ENCODE measurements at places on chromosomes 16 and 17.

GRCh38 chr16:28537964-28538732 is 626 bp downstream of the NUPR1 start:
- DNase-seq = no peak

GRCh38 chr17:15256689-15257088 is 8.4 kb downstream of the PMP22 start:
- no peak for DNase-seq

DNA sequence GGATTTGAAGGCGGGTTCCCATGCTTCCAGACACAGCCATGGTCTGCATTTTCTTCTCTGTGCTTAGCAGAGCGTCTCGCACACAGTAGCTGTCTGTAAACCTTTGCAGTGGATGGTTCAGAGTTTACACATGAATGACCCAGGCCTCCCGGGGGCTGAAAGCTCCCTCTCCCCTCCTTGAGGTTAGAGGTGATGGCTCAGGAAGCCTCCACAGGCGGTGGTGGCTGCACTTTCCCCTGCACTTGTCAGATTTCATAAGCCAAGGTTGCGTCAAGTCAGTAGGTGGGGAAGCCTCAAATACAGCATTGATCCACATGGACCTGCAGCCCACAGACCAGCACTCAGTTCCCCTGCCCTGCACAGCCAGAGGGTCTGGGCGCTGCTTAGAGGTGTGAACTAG is 211.9 kb downstream of the KATNIP start:
- DNase-seq = no peak

- no peak for DNase-seq
Measured at GRCh38 chr16:69306031-69306430, 5.1 kb upstream of the VPS4A start.

- no peak for DNase-seq
Measured at GRCh38 chr17:16888413-16889087, 83.4 kb downstream of the TNFRSF13B start.

GRCh38 chr17:47299239-47299910 is 24.4 kb upstream of the EFCAB13 start:
- no peak for DNase-seq

DNA sequence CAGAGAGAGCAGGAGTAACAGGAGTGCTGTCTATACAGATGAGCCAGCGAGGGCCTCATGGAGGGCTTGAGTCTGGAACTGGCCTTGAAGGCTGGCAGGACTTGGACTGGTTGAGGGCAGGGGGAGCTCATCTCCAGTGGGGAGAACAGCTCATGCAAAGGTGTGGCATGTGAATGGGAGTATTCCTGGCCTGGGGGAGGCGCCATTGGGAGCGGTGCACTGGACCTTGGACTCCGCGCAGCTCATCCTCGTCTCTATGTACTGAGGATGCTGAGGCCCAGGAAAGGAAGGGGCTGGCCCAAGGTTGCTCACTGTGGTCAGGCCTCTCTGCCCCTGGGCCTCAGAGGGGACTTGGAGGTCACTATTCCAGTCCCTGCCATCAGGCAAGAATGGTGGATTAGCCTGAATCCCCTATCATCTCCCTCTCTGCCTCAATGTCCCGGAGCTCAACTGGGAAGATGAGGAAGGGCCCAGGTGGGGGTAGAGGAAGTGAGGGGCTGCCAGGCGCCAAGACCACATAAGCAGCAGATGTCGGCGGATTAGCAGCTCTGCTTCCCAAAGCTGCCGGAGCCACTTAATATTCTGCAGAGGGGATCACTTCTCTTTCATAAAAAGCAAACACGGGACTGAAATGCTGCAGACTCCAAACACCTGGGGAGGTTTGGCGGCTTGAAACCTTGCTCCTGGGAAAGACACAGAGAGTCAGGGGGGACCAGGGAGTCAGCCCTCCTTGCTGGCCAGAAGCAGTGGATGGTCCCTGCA is 88.9 kb downstream of the SDK2 start:
- no peak for DNase-seq

- DNase-seq = no peak
Measured at GRCh38 chr17:55463600-55463999, 42.0 kb upstream of the MMD start.

- DNase-seq = no peak
Measured at GRCh38 chr17:13702266-13702665, 100.5 kb upstream of the HS3ST3A1 start.

DNA sequence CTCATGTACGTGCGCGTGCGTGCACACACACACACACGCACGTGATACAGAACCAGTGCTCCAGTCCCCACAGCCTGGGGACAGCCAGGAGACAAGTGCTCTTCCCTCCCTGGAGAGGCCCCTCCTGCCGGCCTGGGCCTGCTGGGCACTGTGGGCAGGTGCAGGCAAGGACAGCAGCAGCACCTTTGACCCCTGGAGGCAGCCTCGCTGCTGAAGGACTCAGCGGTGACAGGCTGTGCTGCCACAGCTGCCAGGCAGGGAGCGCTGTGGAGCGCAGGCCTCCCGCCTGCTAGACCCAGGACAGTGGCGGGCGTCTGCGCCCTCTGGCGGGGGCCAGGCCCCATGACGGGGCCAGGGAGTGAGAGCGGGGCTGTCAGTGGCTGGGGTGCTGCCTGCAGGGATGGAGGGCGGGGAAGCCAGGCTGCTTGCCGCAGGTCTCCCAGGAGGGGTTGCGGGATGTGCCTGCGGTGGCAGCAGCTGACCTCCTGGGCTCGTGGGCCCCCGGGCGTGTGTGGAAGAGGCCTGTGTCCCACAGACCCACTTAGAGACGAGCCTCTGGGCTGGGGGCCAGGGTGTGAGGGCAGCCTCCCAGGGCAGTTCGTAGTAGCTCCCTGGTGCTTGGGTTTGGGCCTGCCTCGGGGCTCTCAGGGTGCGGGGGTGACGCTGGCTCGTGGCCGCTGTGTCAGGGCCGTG is 63.5 kb upstream of the PVALEF start:
- peak; percentile 58 for DNase-seq

- no peak for DNase-seq
Measured at GRCh38 chr17:82366749-82367148, 4.8 kb upstream of the UTS2R start.

GRCh38 chr16:49701065-49701685 is 154.7 kb downstream of the ZNF423 start:
- no peak for DNase-seq

- no peak for DNase-seq
Measured at GRCh38 chr17:47687748-47688147, 6.2 kb upstream of the TBKBP1 start.

- DNase-seq = no peak
Measured at GRCh38 chr16:67391424-67392300, 1.6 kb downstream of the TPPP3 start.
